ENCODE measurements at places on chromosomes 3 and 15.

DNA sequence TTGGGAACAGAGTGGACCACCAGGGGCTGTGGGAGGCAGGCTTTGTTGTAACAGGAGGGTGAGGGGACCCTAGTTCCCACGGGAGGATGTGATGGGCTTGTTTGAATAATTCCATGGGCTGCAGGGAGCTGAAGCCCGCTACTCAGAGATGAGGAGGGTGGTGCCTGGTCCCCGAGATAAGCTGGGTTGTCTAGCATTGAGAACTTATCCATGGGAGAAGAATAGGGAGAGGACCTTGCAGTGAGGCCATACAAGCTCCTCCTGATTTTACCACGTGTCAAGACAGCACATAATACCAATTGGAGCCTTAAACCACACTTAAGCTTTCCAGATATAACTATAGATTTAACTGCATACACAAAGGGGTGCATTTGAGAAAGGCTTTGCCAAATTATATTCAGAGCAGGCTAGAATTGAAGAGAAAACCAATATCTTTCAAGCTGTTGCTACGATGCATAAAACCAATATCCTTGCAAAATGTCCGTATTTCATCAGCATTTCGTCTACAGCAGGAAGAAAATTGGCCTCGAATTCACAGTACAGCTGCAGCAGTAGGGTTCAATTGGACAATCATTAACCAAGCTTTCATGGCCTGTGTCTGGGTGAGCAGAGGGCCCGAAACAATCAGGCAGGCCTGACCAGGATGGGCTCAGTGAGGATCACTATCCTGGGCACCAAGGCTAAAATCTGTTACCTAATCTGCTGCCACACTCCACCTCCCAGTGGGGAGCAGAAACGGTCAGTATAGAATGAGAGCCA, 500.7 kb downstream of the OCA2 start:
- no peak for DNase-seq

DNA sequence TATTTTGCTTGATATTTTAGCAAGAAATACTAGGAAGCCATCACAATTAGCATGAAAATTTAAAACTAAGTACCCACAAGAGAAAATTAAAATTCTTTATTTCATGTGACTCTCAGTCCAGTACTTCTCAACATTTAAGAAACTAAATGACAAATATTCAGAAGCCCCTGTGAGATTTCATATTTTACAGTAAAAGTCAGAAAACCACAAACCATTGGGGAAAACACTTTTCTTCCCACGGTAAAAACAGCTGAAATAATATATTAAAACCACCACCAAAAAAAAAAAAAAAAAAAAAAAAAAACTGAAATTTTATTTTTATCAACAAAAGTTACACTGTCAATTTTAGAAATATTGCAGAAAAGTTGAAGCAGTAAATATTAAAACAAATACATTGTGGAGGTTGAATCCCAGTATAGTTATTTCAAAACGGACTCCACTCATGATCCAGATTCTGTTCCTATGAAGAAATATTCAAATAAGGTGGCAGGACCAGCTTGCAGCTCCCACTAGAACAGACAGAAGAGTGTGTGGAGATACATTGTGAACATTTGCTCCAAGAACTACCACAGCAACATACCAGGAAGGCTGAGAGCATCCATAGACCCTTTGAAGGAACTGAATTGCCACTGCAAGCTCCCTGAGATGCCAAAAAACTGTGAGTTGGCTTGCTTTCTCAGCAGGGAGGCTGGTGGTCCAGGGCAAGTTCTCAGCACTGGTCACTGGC, 308.2 kb downstream of the CTNNB1 start:
- DNase-seq = peak; percentile 12

DNA sequence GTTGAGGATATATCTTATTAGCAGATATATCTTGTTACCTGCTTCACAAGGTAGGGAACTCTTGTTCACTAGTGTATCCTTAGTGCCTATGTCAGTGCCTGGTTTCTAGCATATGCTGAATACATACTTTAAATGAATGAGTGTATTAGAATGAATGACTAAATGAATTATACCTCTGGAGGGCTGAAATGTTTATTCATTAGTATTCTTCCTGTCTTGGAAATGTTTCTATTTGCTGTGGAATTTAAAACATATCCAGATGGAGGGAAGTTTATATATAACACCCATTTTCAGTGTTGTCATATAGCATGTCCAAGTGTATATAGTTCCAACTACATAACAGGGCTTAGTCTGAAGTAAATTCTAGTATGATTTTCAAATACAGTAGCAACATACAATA, 581.5 kb downstream of the TBL1XR1 start:
- DNase-seq = peak; percentile 50

GRCh38 chr3:72990701-72991395, 5.8 kb upstream of the PPP4R2 start:
- DNase-seq = no peak

DNA sequence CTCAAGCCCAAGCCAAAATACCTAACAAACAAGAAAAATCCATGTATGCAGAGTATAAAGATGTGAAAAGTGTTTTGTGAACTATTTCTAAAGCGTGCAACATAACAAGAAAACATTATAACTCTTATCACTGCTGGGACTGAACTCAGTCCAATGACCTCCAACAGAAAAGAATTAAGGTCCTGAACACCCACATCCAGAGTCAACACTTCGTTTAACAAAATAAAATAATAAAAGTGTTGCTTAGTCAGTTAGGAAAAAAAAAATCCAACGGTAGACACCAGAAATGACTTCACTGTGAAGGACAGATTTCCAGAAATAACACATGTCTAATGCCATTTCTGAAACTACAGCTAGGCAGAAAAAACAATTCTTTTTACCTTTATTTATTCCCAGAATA, 28.0 kb downstream of the MB21D2 start:
- DNase-seq = no peak

DNA sequence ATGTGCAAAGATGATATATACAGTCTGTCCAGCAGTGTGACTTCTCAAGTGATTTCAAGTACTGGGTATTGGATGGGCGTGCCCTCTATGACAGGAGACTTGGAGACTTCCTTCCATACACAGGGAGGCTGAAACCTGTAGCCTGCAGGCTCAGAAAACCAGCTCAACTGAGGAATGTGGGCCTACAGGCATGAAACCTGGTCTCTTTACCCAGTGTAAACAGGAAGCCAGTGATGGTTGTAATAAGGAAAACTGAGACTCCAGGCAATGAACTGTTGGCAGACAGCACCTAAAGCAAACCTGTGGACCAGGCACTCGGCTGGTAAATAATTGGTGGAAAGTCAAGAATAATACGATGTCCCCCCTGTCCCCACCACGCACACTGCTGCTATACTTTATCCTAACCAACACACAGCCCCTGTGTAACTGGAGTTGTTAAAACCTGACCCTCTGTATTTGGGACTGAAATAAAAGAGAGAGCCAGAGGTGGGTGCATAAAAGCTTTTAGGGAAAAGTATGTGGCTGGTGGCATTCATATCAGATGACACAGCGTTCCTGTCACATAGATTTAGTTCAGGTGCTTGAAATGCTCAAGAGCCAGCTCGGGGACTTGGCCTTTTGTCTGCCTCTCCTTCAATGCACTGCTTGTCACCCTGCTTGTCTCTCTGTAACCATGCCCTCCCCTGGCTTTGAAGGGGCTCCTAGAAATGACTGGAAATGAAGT, 144.7 kb downstream of the TPRG1 start:
- no peak for DNase-seq

GRCh38 chr3:10329495-10330015, 8.6 kb upstream of the SEC13 start:
- DNase-seq = no peak
